ENCODE measurements at places on chromosomes 3 and 15. TPM values are rescaled to one million over a fixed set of nuclear protein-coding genes. Genes with fewer than 3 reads are reported as not detected.

- DNase-seq = no peak
These were observed 20.9 kb downstream of the SPPL2A start for GRCh38 chr15:50744601-50745000.

TIGIT gene
- 0.06 TPM for polyA plus RNA-seq

DNA sequence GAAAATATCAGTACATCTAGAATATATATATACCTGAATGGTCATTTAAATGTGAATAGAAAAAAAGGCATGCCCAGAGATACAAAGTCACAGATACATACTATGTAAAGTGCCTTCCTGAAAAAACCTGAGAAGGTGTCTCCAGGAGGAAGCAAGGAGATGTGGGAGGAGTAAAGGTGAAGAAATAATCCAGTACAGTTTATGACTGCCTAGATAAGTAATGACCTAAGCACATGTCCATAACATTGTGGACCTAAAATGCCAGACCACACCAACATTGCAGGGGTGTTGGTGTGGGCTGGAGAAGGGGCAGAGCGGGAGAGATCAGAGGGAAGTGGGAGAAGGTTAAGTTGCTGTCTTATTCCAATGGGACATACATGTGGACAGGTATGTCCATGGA lies 226.9 kb downstream of the ZNF621 start:
- DNase-seq = no peak

- peak; percentile 76 for DNase-seq
These were observed 70.7 kb downstream of the TOP2B start for GRCh38 chr3:25594007-25594502.

- DNase-seq = no peak
These were observed 1209.9 kb downstream of the NSUN3 start for GRCh38 chr3:95272781-95273180.

DNA sequence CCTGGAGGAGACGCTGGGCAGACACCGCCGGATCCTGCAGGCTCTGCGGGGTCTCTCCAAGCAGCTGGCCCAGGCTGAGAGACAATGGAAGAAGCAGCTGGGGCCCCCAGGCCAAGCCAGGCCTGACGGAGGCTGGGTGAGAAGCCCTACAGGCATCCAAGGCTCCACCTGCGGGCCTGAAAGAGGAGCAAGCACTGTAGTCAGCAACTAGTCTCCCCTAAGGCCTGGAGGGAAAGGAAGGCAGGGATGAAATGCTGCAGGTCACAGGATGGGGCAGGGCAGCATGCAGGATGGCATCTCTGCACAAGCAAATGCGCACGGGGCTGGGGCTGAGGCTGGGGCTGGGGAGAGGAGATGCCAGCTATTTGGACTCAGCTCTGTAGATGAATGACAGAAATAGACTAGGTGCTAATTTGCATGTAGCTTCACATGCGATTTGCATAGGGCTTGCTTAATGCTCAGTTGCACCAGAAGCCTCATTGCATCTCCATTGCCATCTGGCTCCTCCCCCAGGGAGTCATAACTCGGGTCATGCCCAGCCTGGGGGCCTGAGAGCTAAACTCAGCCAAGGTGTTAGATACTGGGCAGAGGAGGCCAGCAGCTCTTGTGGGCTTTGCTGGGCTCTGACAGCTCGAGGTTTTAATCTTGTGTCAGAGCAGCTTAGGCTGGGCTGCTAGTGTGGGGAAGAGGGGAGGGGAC lies 5.2 kb upstream of the CPLX3 start:
- no peak for DNase-seq

DNA sequence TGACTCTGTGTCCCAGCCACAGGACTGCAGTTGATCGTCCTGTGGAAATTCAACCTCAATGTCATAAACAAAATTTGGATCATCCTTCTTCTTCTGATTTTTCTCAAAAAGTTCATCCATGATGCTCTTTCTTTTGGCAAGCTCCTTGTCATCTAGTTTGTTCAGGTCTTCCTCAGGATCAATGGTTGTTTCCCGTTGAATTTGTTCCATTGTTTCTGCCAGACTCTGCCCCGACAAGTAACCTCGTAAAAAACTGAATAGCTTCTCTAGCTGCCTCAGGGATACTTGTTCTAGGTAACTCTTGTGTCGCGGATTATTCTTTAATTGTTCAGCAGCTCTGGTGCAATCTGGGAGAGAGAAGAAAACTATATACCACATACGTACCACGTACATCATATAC lies 4.5 kb downstream of the CEP19 start:
- no peak for DNase-seq

DNA sequence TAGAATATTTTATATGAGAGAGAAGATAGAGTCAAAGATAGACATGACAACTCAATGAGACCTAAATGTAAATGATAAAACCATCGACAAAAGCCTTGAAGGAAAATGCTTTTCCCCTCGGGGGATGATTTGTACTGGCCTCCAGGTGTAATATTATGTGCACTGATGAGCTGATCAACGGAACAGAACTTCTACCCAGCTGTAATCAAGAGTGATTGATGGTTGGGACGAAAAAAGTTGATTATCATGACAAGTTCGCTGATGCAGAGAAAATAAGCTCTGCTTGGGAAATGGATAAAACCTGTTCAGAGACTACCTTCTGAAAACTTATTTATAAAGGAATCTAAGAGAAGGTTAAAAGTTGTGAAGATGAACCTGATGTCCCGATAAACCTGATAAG lies 210.7 kb downstream of the ZNF385D start:
- no peak for DNase-seq

DNA sequence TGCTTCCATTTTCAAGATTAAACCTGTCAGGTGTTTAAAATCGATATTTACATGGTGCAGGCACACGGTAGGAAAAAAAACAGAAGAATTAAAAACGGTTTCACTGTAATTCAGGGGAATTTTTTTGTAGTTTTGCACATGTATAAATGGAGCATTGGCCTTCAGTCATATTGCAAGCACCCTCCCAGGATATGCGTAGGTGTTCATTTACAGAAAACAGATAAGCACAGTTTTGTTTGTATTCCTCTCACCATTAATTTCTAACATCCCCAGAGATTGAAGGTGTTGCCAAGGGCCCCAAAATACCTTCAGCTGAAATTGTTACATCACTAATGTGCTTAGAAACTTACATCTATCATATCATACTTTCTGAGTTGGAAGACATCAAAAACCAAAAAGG lies 427.1 kb upstream of the NR2F2 start:
- no peak for DNase-seq

DNA sequence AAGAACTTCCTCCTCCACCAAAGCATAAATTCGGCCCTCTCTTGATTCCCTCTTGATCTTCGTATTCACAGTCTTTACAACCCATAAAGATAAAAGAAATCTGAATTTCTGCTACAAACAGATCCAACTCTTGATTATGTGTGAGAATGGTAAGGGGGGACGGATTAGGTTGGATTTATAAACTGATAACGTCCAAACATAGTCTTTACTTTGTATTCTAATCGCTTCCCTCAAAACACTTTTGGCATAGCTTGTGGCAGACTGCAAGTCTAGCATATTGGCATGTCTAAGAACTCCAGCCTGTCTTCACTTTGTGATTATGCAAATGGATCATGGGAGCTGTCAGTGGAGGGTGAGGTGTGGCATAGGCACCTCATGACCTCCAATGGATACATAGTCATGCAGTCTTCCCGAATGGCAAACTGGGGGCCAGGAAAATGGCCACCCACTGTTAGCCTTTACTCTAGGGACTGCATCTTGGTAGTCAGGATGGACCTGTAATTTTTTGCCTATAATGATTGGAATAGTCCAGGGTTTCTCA lies 24.3 kb upstream of the GPR171 start:
- no peak for DNase-seq
